T follicular helper cell (primary cell): ENCODE measurements at places on chromosomes 3 and 15.

- DNase-seq, result no peak
Measured at GRCh38 chr3:159609625-159610024, 379.0 kb upstream of the IL12A start.

GRCh38 chr3:50242851-50243542 is 7.0 kb downstream of the GNAI2 start:
- DNase-seq, result no peak

DNA sequence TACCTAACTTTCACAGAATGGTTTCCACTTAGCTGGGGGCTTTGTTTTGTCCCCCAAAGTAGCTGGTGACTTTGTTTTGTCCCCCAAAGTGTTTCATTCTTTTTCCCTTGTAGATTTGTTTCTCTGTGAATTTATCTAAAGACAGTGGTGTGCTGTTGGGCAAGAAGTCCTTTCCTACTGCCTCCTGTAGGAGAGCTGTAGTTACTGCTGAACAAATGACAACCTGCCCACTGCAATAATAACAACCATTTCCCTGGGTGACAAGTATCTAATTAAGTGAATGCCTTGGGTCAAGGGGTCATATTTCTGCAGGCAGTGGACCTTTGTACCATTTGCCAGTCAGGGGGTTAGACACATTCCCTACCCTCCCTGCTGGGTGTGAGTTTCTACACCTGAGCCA is 125.4 kb upstream of the BFSP2 start:
- no peak for DNase-seq

GRCh38 chr3:25633919-25634318 is 30.8 kb downstream of the TOP2B start:
- DNase-seq, result no peak

DNA sequence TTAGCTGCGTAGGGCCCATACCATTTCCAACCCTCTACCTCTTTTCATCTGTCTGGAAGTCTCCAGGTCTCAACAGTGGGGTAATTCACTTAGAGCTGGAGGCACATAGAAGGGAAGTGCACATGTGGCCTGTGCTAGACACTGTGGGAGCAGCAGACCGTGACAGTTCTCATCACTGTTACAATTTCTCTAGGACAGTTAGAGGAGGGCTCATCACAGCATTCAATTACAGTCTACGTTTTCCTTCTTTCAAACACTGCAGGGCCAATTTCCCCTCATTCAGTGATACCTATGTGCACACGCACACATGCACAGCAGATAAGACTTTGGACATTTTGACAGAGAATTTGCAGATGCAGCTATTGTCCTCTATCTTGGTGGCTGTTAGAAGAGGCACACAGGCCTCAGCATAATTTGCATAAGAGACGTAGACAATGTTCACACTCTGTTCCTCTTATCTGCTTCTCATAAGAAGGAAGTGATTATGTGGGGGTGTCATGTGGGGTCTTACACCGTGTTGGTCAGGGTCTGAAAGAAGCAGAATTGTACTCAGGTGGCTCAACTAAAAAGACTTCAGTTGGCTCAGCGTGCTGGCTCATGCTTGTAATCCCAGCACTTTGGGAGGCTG is 12.6 kb upstream of the HRG start:
- no peak for DNase-seq

DNA sequence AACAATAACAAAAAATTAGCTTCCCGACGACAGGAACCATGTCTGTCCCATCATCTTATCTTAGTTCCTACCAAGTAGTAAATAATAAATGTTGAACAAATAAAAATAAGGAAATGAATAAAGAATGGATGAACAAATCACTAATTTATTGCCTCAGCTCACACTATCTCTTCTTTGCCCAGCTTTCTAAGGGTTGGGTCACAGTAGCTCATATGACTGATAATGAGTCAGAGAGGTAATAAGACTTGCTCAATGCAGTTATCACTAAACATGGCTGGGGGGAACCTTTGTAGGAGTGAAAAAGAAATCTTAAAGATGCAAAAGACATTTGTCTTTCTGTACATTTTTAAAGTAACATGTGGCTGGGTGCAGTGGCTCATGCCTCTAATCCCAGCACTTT is 182.2 kb downstream of the WDR76 start:
- DNase-seq, result no peak

- DNase-seq, result no peak
Measured at GRCh38 chr3:81274671-81275070, 486.8 kb downstream of the GBE1 start.
